Retina (tissue), 1 donor: ENCODE measurements at places on chromosomes 3 and 15.
A peak's percentile ranks its signal among the peaks of the same experiment; 100 is the strongest.

- DNase-seq = peak; percentile 66
These were observed 89.8 kb downstream of the LRRC3B start for GRCh38 chr3:26712211-26713026.

- DNase-seq = no peak
These were observed 52.5 kb downstream of the ADCY5 start for GRCh38 chr3:123396171-123397049.

DNA sequence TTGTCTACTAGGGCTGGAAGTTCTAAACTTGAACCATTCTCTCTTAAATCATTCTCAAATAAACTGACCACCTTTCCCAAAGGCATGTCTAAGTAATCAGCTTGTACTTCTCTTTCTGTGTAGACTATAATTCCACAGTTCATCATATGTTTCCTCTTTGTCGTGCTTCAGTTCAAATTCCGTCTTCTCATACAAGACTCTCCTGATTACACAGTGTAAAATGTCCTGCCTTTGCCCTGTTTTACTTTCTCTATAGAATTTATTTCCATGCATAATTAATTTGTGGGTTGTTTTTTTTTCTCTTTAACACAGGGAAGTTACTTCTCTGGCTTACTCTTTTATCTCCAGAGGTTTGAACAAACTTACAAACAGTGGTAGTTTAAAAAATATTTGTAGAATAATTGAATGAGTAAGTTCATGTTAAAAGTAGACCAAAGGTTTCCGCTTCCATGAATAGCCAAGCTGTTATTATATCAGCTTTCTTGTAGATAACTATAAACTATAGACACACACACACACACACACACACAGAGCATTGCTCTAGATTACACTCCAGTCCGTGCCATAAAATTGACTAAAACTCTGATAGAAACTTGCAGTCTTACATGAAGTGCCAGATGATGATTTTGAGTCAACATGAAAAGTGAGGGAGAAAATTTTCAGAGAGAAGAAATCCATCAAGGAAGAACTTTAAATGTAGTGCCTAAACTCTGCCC, 119.0 kb downstream of the SUCNR1 start:
- no peak for DNase-seq

GRCh38 chr3:72461787-72462186, 386.5 kb downstream of the SHQ1 start:
- DNase-seq = no peak

DNA sequence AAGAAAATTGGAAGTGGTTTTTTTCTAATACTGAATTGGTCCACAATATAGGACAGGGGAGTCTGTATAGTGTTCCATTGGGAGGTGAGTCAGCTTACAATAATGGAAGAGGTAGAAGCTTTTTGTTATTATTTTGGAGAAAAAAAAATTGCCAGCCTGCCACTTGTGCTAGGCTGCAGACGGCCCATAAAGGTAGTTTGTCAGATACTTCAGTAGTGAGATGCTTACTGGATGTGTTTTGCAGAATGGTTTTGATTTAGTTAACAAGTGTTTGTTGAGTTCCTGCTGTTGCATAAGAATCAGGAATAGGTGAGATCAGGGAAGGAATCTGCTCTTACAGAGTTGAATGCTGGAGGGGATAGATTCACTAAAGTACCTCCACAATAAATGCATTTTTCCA, 1.0 kb downstream of the DTWD1 start:
- DNase-seq = no peak

DNA sequence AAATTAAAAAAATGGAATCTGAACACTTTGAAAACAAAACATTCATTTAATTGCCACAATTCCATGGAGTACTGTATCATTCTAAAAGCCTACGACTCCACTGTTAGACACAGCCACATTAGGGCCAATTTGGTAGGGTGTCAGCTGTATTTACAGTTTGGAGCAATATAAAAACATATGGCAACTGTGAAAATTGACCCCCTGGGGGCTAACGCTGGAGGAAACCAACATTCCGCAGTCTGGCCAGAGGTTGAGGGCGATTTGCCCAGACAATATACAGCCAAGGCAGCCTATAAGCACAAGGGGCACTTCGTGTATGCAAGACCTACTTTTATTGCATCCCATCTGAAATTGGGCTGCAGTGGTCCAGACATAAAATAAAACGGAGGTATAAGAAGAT, 476.5 kb upstream of the WNT5A start:
- no peak for DNase-seq

GRCh38 chr15:28096670-28097431, 2.3 kb downstream of the OCA2 start:
- DNase-seq = peak; percentile 71

GRCh38 chr3:162269636-162270458, 773.2 kb downstream of the OTOL1 start:
- peak; percentile 8 for DNase-seq

GRCh38 chr3:99708207-99708745, 69.9 kb downstream of the COL8A1 start:
- no peak for DNase-seq

GRCh38 chr3:38722781-38723568, 73.5 kb upstream of the SCN5A start:
- no peak for DNase-seq

GRCh38 chr15:35118960-35119359, 33.9 kb upstream of the NANOGP8 start:
- DNase-seq = no peak

GRCh38 chr15:33132722-33133345, 61.7 kb downstream of the FMN1 start:
- peak; percentile 57 for DNase-seq

GRCh38 chr3:99624496-99625236, 13.7 kb upstream of the COL8A1 start:
- no peak for DNase-seq

DNA sequence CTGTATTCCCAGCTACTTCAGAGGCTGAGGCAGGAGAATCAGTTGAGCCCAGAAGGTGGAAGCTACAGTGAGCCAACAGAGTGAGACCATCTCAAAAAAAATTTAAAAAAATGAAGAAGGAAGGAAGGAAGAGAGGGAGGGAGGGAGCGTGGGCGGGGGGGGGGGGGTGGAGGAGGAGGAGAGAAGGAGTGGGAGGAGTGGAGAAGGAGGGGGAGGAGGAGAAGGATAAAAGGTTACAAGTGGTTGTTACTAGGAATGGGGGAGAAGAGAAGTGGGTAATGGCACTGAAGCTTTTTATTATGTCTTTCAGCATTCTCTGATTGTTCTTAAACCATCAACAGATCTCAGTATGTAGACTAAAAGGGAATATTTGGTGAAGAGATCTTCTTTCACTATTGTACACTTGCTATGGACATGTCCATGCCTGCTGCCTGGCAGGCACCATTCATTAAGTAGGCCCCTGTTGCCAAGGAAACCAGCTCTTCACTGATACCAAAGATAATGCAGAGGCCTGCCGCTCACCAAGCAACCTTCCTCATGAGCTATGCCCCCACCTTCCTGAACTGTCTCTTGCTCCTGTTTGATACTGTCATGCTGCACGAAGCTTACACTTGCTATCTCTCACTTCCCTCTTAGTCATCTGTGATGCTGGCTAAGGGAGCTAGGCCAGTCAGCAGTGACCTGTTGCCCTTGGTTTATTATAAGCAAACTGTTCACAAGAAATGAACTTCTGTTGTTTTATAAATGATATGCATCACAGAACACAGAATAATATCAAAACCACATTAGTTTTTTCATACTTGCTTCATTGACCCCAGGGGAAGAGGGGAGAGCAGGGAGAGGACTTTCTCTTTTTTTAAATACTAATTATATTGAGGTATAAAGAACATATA, 23.1 kb downstream of the EPM2AIP1 start:
- DNase-seq = peak; percentile 66

GRCh38 chr3:115832265-115832664, 209.0 kb downstream of the GAP43 start:
- DNase-seq = no peak

DNA sequence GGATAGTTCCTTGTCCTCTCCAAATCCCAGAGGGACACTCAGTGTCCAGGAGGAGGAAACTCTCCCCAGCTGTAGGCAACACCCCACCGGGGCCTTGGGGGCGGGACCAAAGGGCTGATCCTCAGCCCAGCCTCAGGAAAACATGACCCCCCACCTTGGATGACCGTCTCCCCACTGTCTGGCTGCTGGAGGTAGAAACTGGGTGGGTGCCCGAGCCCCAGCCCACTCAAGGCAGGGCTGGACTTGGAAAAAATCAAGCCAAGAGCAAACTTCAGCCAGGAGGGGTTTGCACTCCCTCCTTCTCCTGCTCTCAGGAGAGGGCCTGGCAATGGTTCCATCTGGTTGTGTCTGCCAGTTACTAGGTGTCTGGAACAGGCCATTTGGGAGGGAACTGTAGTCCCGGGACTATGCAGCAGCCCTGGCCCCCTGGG, 3.6 kb upstream of the RASL12 start:
- DNase-seq = no peak

DNA sequence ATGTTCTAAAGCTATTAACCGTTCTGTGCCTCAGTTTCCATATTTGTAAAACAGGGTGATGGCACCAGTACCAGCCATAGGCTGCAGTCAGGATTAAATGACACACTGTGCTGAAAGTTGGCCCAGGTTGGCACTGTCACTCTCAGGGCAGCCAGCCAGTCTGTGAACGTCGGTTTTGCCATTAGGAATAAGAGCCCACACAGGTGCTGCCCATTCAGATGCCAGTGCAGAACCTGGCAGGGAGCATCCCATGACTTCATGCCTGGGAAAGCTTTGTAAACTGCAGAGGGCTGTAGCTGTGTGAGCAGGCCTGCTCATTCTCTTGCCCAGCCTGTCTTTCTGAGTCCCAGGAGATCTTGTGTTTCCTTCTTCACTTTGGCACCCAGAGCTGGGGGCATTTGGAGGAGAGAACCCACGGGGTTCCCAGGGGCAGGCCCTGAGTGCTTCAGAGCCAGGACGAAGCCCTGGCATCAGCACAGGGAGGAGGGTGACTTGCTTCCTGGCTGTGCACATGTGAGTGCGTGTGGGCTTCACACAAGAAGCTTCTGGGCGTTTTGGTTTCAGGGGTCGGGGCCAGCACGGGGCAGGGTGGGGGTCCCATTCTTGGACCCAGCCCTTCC, 46.9 kb downstream of the ZNF710 start:
- DNase-seq = no peak

DNA sequence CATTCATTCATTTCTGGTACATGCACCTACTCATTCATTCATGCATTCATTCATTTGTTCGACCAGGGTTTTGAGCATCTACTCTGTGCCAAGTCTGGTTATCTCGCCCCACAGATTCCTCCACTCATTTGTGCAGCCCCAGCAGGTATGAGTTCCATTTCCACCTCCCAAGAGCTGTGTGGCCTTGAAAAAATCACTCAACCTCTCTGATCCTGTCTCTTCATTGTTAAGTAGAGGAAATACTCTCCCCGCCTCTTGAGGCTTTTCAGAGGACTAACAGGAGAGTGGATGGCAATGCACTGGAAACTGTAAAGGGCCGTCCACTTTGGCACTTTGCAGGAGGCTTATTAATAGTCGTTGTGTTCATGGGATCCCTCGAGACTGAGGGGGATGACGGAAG, 61.8 kb downstream of the CYP11A1 start:
- no peak for DNase-seq

GRCh38 chr3:160577556-160578195, 12.3 kb upstream of the KPNA4 start:
- DNase-seq = no peak

GRCh38 chr3:112604536-112604935, 36.4 kb downstream of the CCDC80 start:
- no peak for DNase-seq

DNA sequence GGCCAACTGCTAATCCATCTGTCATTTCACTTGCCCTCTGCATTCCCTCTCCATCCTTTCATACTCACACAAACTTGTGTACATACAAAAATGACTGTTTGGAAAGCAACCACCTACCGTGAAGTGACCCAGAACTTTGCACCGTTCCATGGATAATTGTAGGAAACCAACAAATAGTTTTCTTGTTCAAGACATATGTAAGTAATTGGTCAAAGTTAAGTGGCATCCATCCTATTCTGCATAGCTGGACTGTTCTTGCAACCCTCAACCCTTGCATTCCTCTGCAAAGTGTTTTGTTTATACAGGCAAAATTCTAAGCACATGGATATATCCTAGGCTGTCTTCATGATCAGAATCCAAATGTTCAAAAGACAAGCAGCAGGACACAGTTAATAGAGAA, 592.5 kb downstream of the MECOM start:
- DNase-seq = no peak

GRCh38 chr3:45590822-45591546, 3.6 kb upstream of the LIMD1 start:
- DNase-seq = no peak

DNA sequence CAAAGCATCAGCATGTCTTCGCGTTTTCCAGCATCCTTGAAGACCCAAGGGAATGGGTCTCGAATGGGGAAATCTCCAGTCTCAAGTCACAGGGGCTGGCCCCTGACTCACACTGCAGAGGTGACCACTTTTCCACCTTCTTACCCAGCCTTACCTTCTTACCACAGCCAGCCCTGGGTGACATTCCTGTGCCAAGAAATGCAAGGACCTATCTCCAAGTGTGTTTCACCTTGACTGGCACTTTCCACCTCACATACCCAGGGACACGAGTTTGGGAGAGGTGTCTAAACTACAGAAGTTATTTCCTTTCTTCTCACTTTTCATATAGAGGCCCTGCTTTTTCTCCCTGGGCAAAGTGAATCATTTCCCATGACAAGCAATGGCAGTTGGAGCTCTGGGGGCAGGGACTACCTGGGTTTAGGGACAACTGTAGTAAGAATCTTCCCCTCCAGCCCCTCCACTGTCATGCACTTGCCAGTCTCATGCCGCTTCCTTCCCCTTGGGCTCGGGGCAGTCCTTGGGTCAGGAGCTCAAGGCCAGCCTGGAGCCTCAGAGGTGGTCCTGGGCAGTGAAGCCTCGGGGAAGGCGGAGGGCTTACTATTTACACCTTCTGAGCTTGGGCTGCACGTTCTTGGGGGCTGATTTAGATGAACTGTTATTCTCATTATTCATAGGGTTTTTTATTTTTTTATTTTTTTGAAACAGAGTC, 16.8 kb downstream of the PAQR5 start:
- DNase-seq = no peak

DNA sequence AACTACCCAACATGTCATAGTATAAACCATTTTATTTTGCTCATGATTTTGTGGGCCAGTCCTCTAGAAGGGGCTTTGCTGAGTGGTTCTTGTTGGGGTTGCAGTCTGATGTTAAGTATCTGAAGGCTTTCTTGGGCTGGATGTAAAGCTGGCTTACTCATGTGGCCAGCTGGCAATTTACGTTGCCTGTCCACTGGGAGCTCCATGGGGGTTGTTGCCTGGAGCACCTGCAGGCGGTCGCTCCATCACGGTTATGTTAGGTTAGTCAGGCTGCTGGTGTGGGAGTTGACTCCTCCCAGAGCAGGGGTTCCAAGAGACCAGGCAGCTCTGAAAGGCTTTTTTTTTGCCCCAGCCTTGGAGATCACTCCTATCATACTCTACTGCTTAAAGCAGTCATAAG, 98.1 kb downstream of the NR1D2 start:
- DNase-seq = no peak

GRCh38 chr3:9476935-9477334, 76.7 kb downstream of the LHFPL4 start:
- DNase-seq = no peak
